ENCODE measurements at places on chromosomes 16 and 17. TPM values are rescaled to one million over a fixed set of nuclear protein-coding genes. Genes with fewer than 3 reads are reported as not detected.

- DNase-seq = peak; percentile 42
- peaks cover 34% of the 10 kb centered on the region for H3K4me1 ChIP-seq
- peak overlapping the region; percentile 82 for H3K27ac ChIP-seq
- peak overlapping the region; percentile 78 for H3K4me3 ChIP-seq
- H3K27me3 ChIP-seq = peaks cover 60% of the 10 kb centered on the region
These were observed 17.4 kb upstream of the OR1F1 start for GRCh38 chr16:3170440-3171180.

DNA sequence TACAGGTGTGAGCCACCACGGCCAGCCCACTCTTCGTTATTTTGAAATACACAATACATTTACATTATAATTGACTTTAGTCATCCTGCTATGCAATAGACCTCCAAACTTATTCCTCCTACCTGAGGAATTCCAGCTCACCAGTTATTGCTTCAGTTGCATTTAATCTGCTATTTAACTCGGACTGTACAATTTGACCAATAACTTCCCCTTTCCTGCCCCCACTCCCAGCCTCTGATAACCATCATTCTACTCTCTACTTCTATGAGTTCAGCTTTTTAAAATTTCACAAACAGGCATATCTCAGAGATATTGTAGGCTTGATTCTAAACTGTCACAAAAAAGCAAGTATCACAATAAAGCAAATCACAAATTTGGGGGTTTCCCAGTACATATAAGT, 157.0 kb downstream of the COPRS start:
- peaks cover 11% of the 10 kb centered on the region for H3K27me3 ChIP-seq
- no peaks in the 10 kb centered on the region for H3K36me3 ChIP-seq
- DNase-seq = no peak

- DNase-seq = no peak
- H3K27me3 ChIP-seq = peaks cover 43% of the 10 kb centered on the region
- H3K4me1 ChIP-seq = peaks cover 61% of the 10 kb centered on the region
- peak overlapping the region; percentile 99 for H3K4me3 ChIP-seq
- peaks cover 63% of the 10 kb centered on the region for H3K36me3 ChIP-seq
These were observed 54.5 kb downstream of the TUBD1 start for GRCh38 chr17:59838052-59838916.

DNA sequence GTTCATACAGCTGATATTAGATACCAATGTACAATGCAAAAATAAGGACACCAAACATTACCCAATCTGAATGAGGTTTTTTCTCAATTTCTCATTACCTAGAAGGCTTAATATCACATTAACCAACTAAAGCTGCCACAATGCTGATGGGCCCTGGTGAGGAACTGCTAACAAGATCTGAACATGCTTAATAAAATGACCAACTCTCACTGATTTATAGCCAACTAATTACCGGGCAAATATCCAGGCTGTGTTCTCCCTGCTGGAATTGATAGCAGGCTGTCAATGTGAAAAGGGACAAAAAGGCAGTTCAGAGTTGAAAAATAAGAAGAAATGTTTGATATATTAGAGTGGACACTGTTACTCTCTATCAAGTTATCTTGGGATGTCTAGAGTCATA, 124.6 kb downstream of the TOX3 start:
- no peak overlapping the region for H3K4me3 ChIP-seq
- no peak overlapping the region for H3K27ac ChIP-seq
- DNase-seq = no peak
- no peaks in the 10 kb centered on the region for H3K36me3 ChIP-seq

DNA sequence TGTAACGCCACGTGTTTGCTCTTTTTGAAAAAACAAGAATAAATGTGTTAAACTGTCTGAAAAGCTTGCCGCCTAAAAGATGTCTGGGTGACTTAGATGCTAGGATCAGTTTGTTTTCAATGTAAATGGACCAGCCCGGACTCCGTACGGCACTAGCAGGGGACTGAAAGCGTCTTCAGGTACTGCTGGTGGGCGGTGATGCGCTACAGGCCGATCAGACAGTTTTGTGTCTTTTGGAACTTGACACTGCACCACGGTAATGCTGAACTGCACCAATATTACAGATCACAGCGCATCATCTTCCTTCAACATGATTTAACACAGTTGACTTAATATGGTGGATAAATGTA, 727 bp upstream of the MBTPS1 start:
- no peak for DNase-seq
- peaks cover 8% of the 10 kb centered on the region for H3K4me1 ChIP-seq
- H3K4me3 ChIP-seq = peak overlapping the region; percentile 92
- H3K36me3 ChIP-seq = peaks cover 2% of the 10 kb centered on the region
- peak overlapping the region; percentile 94 for H3K27ac ChIP-seq

DNA sequence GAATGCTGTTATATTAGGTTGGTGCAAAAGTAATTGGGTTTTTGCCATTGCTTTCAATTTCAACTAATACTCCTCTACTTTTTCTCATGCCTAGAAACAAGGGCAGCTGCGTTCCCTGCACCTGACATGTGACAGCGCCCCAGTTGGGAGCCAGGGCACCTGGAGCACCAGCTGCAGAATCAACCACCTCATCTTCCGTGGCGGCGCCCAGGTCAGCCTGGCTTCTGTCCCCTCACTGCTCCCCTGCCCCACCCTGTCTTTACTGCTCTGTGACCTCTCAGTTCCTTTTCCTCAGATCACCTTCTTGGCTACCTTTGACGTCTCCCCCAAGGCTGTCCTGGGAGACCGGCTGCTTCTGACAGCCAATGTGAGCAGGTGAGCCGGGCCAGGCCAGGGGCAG, 16.4 kb upstream of the ITGAD start:
- no peaks in the 10 kb centered on the region for H3K36me3 ChIP-seq
- no peak overlapping the region for H3K4me3 ChIP-seq
- H3K27me3 ChIP-seq = peaks cover 5% of the 10 kb centered on the region
- DNase-seq = no peak
- H3K4me1 ChIP-seq = peaks cover 4% of the 10 kb centered on the region

DNA sequence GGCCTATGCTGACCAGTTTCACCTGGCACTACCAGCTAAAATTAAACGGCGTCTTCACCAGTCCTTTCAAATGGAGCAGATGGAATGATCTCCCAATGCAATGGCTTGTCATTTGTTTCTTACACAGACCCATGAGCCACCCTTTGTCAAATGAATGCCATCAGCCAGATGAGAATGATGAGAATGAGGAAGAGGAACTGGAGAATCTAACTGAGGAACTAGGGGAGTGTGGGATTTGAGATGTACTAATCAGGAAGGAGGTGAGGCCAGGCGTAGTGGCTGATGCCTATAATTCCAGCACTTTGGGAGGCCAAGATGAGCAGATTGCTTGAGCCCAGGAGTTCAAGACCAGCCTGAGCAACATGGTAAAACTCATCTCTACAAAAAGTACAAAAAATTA, 116.4 kb downstream of the HS3ST3A1 start:
- no peaks in the 10 kb centered on the region for H3K36me3 ChIP-seq
- peaks cover 13% of the 10 kb centered on the region for H3K27me3 ChIP-seq

DNA sequence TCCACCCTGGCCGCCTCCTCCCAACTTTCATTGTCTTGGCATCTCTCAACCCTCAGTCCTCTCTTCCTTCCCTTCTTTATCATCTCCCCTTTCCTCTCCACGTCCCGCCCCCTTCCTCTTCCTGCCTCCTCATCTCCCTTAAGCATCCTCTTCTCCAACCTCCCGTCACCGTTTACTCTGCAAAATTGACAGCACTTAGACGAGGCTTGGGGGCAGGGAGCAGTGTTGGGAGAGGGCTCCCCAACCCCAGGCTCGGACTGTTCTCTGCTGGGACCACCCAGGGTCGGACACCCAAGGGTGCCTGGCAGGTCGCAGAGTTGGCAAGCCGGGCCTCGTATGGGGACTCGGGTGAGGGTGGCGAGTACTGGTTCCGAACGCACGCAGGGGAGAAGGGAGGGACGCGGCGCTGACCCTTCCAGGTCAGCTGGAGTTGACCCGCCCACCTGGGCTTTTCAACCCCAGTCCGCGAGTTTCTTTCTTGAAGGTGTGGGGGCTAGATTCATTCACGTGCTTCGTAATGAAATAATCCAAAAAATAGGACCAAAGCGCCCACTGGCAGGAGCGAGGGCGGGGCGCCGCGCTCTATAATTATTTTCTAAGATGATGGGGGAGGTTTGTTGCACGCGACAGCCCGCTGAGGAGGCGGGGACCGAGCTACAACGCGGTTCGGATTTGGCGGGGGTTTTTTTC, 775 bp upstream of the PAGR1 start:
- H3K27ac ChIP-seq = peak overlapping the region; percentile 95
- H3K27me3 ChIP-seq = peaks cover 8% of the 10 kb centered on the region
- H3K36me3 ChIP-seq = peaks cover 31% of the 10 kb centered on the region
- peak overlapping the region; percentile 94 for H3K4me3 ChIP-seq
- DNase-seq = peak; percentile 67
- peaks cover 60% of the 10 kb centered on the region for H3K4me1 ChIP-seq

GRCh38 chr17:64209983-64210382, 53.1 kb downstream of the TEX2 start:
- H3K27me3 ChIP-seq = no peaks in the 10 kb centered on the region
- peaks cover 26% of the 10 kb centered on the region for H3K36me3 ChIP-seq
- no peak for DNase-seq
- H3K27ac ChIP-seq = no peak overlapping the region
- no peak overlapping the region for H3K4me3 ChIP-seq

- no peaks in the 10 kb centered on the region for H3K27me3 ChIP-seq
- H3K36me3 ChIP-seq = peaks cover 67% of the 10 kb centered on the region
- H3K4me1 ChIP-seq = peaks cover 70% of the 10 kb centered on the region
- no peak overlapping the region for H3K4me3 ChIP-seq
- DNase-seq = no peak
These were observed 8.6 kb downstream of the GNA13 start for GRCh38 chr17:65047941-65048340.

DNA sequence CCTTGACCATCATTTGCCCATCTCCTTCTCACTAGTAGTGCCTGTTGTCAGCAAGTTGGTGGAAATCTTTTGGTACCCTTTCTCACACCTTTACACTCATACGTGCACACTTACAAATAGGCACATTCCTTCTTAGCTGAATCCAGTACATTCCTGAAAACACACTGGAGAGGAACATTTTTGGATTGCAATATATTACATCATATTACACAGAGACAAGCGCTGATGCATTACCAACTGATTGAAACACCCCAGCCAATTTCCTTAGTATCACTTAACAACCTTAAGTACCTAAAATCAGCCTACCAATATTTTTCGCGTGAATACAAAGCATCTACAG, 64.1 kb downstream of the PLCG2 start:
- H3K27ac ChIP-seq = no peak overlapping the region
- no peaks in the 10 kb centered on the region for H3K4me1 ChIP-seq
- H3K27me3 ChIP-seq = peaks cover 5% of the 10 kb centered on the region
- no peak for DNase-seq
- no peak overlapping the region for H3K4me3 ChIP-seq
- H3K36me3 ChIP-seq = no peaks in the 10 kb centered on the region

DNA sequence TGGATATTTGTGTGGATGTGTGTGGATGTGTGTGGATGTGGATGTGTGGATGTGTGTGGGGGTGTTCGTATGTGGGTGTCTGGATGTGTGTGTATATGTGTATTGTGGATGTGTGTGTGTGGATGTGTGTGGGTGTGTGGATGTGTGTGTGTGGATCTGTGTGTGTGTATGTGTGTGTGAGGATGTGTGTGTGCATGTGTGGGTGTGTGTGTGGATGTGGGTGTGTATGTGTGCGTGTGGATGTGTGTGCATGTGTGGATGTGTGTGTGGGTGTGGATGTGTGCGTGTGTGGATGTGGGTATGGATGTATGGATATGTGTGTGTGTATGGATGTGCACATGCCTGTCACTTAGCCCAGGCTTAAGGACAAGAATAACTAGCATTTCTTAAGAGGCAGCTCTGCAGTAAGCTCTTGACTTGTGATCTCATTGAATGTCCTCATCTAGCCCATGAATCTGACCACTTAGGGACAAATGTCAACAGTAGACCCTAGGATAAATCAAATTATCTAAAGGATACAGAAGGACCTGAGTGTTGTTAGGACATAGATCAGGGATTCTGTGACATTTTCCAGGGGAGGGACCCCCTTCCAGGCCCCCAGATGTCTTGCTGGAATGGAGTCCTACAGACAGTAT, 83.5 kb downstream of the BMERB1 start:
- no peak overlapping the region for H3K4me3 ChIP-seq
- H3K4me1 ChIP-seq = peaks cover 7% of the 10 kb centered on the region
- no peaks in the 10 kb centered on the region for H3K27me3 ChIP-seq
- H3K27ac ChIP-seq = no peak overlapping the region

DNA sequence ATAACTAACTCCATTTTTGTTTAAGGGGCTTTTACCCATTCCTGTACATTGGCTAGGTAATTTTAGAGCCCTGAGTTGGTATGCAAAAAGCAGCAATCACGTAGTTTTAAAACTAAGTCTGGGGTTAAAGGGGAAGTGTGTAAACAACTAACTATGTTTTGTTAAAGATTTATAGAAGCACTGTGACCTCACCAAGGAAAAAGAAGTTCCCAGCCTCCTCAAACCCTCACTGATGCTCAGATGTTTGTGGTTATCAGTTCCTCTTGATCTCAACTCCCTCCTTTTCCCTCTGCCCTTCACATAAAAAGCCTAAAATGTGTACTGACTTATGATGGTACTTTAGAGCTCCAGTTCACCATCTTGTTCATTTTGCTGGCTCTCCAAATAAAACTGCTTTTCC, 119.9 kb upstream of the IRX6 start:
- H3K4me3 ChIP-seq = no peak overlapping the region
- no peaks in the 10 kb centered on the region for H3K4me1 ChIP-seq
- no peak for DNase-seq
- H3K36me3 ChIP-seq = no peaks in the 10 kb centered on the region
- H3K27ac ChIP-seq = no peak overlapping the region
- peaks cover 4% of the 10 kb centered on the region for H3K27me3 ChIP-seq

- DNase-seq = peak; percentile 71
- peaks cover 32% of the 10 kb centered on the region for H3K4me1 ChIP-seq
- H3K27ac ChIP-seq = peak overlapping the region; percentile 74
These were observed 18.9 kb downstream of the COG1 start for GRCh38 chr17:73211745-73212144.

DNA sequence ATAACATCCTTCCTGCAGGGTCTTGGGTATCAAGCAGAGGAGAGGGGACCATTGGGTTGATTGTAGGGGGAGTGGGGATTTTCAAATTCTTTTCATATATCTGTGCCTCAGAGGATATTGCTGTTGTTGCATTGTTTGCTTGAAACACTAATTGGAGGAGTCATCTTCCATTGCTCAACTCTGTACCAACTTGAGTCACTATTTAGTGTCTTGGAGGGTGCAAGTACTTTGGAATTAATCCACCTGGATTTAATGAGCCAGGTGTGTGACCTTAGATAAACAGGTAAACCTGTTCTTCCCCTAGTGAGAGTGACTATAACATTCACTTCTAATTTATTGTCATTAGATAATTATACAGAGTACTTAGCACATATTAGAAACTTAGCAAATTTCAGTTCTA, 151.3 kb upstream of the CNTNAP4 start:
- H3K36me3 ChIP-seq = no peaks in the 10 kb centered on the region
- H3K27ac ChIP-seq = no peak overlapping the region
- DNase-seq = no peak
- H3K27me3 ChIP-seq = no peaks in the 10 kb centered on the region
- H3K4me1 ChIP-seq = no peaks in the 10 kb centered on the region

- H3K27ac ChIP-seq = no peak overlapping the region
- H3K36me3 ChIP-seq = no peaks in the 10 kb centered on the region
- peaks cover 4% of the 10 kb centered on the region for H3K4me1 ChIP-seq
- H3K4me3 ChIP-seq = no peak overlapping the region
- peaks cover 3% of the 10 kb centered on the region for H3K27me3 ChIP-seq
These were observed 81.2 kb upstream of the GOT2 start for GRCh38 chr16:58815181-58815888.

Gene TMC7
- total RNA-seq = not detected

Gene XAF1
- 54.0 TPM for total RNA-seq

Gene GRIN2A
- total RNA-seq = not detected

Gene TPSB2
- not detected for total RNA-seq

Gene MEFV
- total RNA-seq = 0.08 TPM

Gene SLC52A1
- not detected for total RNA-seq

Gene PLA2G10
- total RNA-seq = not detected

Gene OR3A3
- not detected for total RNA-seq

Gene MFAP4
- total RNA-seq = 0.41 TPM

Gene PIK3R5
- 27.9 TPM for total RNA-seq

Gene STH
- not detected for total RNA-seq

Gene EPN3
- total RNA-seq = not detected

Measured in activated naive CD8-positive, alpha-beta T cell treated with anti-CD3 and anti-CD28 coated beads for 36 hours (primary cell).